ENCODE measurements at places on chromosomes 7 and 10.

- no peak for DNase-seq
Measured at GRCh38 chr7:29424984-29425309, 138.7 kb upstream of the PRR15 start.

- no peak for DNase-seq
Measured at GRCh38 chr7:41692251-41692650, 10.6 kb downstream of the INHBA start.

- DNase-seq = no peak
Measured at GRCh38 chr10:13670311-13670710, 83.5 kb downstream of the PRPF18 start.

DNA sequence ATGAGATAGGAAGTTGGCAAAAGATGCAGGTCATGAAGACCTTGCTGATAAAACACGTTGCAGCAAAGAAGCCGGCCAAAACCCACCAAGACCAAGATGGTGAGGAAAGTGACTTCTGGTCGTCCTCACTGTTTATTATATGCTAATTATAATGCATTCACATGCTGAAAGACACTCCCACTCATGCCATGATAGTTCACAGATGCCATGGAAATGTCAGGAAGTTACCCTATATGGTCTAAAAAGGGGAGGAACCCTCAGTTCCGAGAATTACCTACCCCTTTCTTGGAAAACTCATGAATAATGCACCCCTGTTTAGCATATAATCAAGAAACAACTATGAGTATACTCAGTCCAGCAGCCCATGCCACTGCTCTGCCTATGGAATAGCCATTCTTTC is 202.4 kb upstream of the GRB10 start:
- no peak for DNase-seq

GRCh38 chr10:79052291-79053080 is 16.3 kb upstream of the ZMIZ1 start:
- no peak for DNase-seq

GRCh38 chr7:7312323-7312722 is 130.0 kb downstream of the C1GALT1 start:
- DNase-seq = no peak

DNA sequence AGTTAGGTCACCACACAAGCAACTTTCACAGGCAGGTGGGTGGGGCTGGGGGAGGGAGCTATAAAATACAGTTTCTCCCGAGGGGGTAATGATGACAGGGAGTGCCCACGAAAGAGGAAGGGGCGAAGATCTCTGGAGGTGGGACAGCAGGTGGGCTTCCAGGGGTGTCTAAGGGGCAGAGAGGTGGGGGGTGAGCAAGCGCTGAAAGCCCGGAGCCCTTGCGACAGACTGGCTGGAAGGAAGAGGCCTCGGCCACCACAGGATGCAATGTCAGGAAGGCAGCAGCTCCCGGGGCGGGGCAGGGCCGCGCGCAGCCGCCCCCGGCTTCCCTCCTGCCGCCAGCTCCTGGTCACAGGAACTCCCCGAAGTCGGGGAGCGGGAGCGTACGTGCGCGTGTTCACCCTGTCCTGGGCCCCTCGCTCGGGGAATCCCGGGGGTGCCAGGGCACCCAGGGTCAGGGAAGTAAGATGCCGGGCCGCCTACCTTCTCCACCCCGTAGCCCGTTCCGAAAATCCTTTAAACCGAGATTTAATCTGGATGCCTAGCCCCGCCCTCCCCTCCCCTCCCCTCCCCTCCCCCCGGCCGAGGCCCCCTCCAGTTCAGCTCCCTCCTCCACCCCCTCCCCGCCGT is 105.2 kb upstream of the PPIF start:
- DNase-seq = peak; percentile 80

DNA sequence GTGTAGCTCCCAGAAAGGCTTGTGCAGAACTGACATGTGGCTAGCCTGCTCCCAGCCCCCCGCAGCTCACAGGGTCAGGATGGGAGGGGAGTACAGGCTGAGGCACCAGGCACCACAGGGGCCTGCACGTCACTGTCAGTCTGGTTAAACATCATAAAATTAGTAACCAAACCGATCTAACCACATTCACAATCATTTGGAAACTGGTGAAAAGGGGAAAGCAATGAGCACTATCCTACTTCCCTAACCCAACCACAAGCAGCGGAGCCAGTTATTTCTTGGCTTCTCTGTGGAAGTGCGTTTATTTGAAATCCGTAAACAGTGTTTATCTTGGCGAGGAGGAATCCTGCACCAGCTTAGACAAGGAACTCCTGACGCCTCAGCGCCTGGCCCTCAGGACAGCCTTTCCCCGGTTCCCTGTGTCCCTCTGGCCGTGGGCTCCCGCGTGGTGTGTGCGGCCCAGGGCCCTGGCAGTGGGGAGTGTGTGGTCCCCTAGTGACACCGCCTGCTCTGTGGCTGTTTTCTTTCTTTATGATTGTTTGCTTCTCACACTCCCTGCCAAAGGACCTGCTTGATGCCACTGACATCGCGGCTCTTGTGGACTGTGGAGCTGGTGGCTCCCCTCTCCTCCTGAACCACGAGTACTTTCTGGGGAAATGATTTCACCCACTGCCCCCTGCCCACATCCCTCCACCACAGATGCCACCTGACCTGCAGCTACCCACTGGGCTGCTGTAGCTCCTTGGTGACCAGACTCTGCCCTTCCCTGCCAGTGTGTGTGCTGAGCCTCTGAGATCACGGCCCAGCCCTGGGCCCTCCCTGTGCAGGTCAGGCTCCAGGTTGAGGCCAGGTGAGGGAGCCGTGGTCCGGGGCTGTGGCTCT is 38.0 kb downstream of the INPP5A start:
- DNase-seq = peak; percentile 44

- DNase-seq = no peak
Measured at GRCh38 chr10:32445036-32445435, 904 bp upstream of the CCDC7 start.

DNA sequence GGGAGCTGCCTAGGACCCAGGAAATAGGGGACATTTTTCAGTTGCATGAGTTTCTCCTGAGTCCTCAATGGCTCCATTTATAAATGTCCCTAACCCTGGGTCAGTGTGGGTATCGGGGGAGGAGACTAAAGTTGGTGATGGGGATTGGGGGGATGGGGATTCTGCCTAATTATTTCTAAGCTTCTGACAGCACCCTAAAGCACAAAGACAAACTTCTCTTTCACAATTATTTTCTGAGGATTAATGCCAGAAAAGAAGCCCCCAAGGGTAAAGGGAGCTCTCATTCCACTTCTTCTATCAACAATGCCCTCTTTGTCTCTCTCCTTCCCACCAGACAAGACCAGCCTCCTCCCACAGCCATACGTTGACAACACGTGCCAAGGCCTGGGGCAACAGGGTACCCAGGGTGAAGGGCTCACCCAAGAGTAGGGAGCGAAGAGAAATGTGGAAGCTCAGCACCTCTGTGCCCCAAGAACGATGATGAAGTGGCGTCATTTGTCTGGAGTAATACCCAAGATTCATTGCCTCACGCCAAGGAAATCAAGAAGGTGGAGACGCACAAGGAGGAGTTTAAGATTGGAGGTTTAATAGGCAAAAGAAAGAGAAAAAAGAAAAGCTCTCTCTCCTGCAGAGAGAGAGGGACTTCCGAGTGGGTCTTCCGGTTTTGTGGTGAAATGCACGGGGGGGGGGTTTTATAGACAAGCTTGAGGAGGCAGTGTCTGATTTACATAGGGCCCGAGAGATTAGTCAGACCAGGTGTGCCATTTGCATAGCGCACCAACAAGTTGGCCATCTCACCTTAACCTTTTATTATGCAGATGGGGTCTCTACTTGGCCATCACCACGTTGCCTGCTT is 14.4 kb upstream of the GJC3 start:
- no peak for DNase-seq

DNA sequence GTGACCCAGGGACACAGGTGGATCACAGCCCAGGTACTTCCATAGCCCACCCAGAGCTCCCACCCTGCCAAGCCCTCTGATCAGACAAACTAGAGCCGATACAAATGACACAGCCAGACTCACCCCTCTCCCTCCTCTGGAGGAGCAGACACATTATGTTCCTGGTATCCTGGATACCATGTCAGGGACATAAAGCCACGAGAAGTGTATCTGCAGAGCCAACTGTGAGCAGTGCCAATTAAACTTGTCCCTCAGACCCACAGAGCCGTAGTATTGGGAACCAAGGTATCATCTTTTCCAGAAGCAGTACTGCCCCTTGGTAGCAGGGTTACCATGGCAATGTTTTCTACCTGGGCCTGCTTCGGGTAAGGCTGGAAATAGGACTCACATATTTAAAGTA is 47.3 kb upstream of the CPXM2 start:
- no peak for DNase-seq

DNA sequence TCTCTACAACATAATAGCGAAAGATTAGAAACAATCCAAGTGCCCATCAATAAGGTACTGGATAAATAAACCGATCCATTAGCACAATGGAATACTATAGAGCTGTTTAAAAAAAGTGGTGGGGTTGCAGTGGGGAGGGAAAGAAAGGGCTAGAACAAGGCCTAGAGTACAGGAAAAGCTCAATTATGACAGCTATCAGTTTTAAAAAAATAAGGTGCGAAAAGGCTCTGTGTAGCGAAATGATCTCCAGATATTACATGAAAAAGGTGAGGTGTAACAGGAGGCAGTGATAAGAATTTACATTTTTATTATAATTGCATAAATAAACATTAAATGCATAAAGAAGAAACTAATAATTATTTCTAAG is 30.8 kb downstream of the CYTH3 start:
- DNase-seq = no peak

DNA sequence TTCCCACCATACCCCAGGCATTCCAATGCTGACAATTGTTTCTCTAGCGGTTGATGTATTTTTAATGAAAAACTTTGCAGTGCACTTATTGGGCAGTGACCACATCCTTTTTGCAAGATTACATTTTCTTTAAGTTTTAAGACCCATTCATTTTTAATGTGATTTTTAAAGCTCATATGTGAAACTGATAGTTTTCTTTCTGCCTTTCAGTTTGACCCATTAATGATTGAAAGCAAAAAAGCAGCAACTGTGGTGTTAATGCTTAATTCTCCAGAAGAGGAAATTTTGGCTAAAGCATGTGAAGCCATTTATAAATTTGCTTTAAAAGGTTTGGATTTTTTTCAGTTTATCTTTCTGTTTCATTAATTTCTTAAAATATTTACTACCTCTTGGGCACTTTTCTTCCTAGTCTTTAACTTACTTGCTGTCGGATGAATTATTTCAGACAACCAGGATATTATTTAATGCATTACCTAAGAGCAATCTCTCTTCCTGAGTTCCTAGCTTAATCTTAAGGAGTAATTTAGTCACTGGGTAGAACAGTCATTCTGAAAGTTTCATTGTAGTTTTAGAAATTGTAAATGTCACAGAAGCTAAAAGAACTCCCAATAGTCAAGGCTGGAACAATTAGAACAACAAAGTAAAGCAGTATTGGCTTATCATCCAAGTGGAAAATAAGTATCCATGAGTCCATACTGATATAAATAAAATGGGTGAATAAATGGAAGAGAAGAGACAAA is 18.3 kb downstream of the ARMC3 start:
- no peak for DNase-seq

DNA sequence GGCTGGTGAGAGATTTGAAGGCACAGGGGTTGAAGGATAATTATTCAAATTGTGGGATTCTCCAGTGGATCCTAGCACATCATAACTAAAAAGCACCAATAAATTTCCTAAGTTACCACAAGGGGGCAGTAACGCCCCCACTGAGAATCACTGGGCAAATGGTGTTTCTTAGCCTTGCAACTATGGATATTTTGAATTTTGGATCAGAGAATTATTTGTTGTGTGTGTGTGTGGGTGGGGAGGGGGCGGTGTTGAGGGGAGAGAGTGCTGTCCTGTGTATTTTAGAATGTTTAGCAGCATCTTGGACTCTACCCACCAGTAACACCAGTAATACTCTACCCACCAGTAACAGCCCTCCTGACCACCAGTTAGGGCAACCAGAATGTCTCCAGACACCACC is 63.3 kb upstream of the PRKG1 start:
- DNase-seq = no peak

DNA sequence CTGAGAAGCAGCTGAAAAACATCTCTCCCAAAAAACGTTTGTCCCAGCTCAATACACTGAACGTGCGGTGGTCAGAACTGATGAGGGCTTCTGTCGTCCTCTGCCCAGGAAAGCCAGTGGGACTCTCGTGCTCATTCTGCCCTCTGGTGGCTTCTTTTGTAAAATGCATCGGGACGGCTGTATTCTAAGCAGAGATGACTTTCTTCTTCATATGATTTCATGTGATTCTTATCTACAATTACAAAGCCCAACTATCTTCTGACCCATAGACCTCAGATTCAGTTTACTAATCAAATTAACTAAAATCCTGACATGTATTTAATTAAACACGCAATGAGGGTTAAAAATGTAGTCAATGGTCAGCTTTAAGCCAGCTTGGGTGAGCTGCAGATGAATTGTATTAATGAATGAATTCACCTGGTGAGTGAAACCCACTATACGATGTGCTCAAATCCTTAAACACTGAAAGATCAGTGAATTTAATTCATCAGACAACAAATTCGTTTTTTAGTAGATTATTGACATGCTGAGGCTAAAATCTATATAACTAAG is 117.6 kb upstream of the FAM204A start:
- peak; percentile 46 for DNase-seq

GRCh38 chr7:47610506-47611044 is 28.7 kb upstream of the TNS3 start:
- no peak for DNase-seq

GRCh38 chr7:133345690-133346421 is 93.0 kb downstream of the EXOC4 start:
- no peak for DNase-seq

GRCh38 chr10:59283456-59284091 is 78.8 kb downstream of the FAM13C start:
- no peak for DNase-seq

DNA sequence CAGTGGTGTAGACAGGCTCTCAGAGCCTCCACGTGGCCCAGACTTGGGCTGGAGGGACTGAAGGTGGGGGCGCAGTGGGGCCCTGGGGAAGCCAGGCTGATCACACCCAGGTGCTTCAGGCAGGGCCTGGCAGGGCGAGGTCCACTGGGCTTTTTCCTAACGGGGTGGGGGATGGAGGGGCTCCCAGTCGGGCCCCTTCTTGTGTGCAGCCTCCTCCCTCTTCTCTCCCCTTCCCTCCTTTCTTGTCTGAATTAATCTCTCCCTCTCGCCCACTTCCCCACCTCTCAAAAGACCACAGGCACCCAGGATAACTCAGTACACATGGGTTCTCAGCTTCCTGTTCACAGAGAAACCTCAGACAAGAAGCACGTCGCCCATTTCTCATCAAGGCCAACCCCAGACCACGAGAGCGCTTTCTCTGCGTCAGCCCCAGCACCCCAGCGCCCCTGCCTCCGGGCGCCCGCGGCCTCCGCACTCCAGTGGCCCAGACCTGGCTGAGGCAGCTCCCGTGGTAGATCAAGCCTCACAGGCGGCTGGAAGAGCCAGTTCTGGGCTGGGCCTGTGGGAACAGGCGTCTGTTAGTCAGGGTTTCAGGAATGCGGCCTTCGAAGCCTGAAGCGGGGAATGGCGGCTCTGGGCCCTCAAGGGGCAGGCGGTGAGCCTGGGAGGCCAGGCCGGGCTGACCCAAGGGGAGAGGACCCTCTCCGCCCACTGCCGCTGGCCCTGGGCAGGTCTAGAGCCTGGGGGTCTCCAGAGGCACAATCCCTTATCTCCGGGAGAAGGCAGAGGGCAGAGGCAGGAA is 50.6 kb downstream of the PWWP2B start:
- DNase-seq = no peak

Data from right kidney (tissue), 9 donors.